ENCODE measurements at places on chromosomes 12 and 14.

GRCh38 chr14:50210074-50210473 is 21.3 kb downstream of the SOS2 start:
- no peak for DNase-seq

GRCh38 chr14:67567654-67568053 is 32.4 kb downstream of the PIGH start:
- DNase-seq, result no peak

DNA sequence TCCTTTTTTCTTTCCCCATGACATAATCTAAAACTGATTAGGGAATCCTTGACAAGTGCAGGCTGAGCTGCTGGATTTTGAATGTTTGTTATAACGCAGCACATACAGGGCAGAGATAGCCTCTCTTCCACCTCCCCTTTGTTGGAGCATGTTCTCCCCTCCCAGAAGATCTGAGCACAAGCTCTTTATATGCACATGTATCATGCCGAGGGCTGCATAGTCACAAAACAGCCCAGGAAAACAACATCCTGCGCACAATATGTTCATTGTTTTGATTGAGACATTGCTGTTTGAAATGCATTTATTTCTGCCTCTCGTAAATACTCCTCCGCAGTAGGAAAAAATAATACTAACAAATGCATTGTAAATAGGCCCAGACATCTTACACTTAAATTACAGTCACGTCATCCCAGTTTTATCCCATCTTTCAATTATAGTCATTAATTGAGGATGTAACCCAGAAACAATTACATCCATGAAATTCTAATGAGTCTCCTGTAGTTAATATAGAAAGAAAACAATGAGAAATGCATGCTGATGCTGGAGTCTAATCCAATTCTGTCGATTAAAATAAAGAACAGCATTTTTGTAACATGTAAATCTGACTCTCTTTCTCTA is 401.8 kb downstream of the BTG1 start:
- no peak for DNase-seq

- DNase-seq, result no peak
These were observed 39.8 kb downstream of the GPR135 start for GRCh38 chr14:59425322-59425935.

Measured in stimulated activated CD8-positive, alpha-beta memory T cell treated with anti-CD3 and anti-CD28 coated beads, Interleukin-7, amount 100 ng/mL, for 1 hour (primary cell).